ENCODE measurements at places on chromosomes 12 and 14. TPM values are rescaled to one million over a fixed set of nuclear protein-coding genes. Genes with fewer than 3 reads are reported as not detected.
A peak's percentile ranks its signal among the peaks of the same experiment; 100 is the strongest.

Gene CIROP
- not detected for total RNA-seq

Gene ZNF385A
- 11.4 TPM for total RNA-seq

Gene RFX4
- 0.26 TPM for total RNA-seq

Gene DLGAP5
- 1.2 TPM for total RNA-seq

GRCh38 chr14:95233702-95234241 is 76.4 kb upstream of the DICER1 start:
- DNase-seq: no peak

GRCh38 chr12:67991158-67991557 is 1.9 kb downstream of the IFNG-AS1 start:
- no peak for DNase-seq

DNA sequence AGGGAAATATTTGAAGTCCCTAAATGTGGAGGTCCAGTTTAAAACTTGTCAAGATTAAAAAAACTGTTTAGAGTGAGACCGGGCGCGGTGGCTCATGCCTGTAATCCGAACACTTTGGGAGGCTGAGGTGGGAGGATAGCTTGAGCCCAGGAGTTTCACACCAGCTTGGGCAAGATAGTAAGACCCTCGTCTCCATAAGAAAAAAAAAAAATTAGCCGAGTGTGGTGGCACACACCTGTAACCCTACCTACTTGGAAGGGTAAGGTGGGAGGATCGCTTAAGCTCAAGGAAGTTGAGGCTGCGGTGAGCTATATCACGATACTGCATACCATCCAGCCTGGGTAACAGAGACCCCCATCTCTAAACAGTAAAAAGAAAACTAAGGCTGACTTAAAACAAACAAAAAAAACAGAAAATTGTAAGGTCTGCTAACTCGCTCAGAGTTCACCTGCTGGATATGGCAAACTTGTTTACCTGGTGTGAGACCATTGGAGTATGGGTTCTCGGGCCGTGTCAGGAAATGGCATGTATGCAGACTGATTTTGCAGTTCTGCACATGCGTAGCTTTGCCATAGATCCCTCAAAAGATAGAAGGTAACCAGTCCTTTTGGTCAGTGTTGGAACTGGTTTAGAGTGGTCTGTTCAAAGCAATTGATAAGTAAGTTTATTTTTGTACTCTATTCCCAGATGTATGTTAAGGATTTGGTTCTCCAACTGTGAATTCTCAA is 2.1 kb downstream of the RNF10 start:
- no peak for DNase-seq

GRCh38 chr12:119301379-119301778 is 33.1 kb upstream of the CCDC60 start:
- no peak for DNase-seq

- DNase-seq: no peak
Observed at GRCh38 chr12:59066445-59066844, 146.1 kb upstream of the LRIG3 start.

DNA sequence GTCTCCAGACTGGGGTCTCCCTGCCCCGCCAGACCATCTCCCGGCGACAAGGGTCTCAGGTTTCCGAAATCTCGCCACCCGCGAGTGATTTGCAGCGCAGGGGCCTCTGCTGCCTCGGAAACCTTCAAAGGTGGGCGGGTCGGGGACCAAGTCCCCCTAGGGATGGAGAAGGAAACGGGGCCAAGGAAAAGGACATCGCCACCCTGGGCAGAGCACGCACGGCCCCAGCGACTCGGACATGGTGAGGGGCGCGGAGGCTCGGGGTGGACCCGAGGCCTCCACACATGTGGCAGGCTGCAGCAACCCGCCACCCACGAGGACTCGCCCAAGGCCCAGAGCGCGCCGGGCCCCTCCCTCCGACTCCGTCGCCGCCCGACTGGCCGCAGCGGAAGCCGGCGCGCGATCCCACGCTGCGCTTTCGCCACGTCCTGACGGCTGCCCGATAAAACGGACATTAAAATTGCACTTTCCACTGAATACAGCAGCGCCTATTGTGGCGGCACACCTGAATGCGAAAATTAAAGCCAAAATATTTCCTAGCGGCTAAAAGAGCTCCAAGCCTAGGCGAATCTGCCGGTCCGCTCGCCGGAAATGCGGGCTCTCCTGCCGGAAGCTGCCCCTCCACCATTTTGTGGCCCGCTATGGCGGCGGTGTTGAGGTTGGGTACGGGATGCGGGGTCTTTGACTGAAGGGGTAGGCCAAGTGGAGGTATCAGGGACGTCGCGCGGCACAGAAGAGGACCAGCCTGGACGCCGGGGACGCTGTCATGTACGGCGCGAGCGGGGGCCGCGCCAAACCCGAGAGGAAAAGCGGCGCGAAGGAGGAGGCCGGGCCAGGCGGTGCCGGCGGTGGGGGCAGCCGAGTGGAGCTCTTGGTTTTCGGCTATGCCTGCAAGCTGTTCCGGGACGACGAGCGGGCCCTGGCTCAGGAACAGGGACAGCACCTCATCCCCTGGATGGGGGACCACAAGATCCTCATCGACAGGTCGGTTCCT is at the start of gene SFSWAP:
Gene SFSWAP, plus strand, starts transcription at position 627 of the 994 bp plus-strand sequence. Its CDS starts 140 bp downstream, at position 767.
- DNase-seq: peak; percentile 64

GRCh38 chr12:57614948-57615500 is 3.8 kb downstream of the ARHGEF25 start:
- no peak for DNase-seq

DNA sequence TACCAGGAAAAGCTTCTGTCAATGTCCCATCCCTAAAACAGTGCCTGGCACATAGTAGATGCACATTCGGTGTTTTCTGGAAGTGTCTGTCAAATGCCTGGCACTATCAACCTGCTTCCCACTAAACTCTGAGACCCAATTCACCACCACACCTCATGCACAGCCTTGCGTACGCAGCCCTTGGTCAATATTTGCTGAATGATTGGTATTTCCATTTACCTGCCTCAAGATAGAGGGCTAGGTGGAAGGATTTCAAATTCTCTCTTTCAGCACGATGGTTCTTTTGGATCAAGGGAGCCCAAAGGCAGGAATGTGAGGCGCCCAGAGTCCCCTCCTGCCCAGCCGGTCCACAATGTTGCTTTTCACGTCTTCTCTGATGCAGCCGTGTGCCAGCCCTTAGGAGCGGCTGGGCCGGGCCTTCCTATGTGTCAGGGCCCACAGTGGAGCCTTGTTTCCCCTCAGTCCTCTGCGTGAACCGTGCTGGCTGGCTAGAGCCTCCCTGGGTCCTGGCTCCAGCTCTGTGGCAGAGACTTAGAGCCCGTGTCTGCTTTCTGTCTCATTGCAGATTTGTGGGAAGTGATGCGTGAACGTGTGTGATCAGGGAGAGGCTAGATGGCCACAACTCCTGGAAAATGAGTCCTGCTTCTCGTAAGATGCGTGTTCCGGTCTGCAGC is 99.9 kb upstream of the RFLNA start:
- no peak for DNase-seq

- DNase-seq: no peak
Observed at GRCh38 chr14:54700717-54701116, 133.8 kb downstream of the SAMD4A start.

DNA sequence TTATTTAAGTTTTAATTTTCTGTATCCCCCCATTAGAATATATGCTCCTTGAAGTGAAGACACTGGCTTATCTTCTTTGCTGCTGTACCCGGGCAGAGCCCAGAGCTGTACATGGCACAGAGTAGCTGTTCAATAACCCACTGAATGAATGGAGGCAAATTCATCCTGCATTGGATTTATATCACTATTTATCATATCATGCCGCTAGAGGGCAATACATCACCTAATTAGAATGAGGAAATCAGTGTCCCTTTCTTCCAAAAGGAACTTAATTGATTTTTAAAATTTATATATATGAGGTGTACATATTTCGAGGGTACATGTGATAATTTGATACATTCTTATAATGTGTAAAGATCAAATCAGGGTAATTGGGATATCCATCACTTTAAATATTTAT is 89.2 kb upstream of the TMEM260 start:
- DNase-seq: no peak

DNA sequence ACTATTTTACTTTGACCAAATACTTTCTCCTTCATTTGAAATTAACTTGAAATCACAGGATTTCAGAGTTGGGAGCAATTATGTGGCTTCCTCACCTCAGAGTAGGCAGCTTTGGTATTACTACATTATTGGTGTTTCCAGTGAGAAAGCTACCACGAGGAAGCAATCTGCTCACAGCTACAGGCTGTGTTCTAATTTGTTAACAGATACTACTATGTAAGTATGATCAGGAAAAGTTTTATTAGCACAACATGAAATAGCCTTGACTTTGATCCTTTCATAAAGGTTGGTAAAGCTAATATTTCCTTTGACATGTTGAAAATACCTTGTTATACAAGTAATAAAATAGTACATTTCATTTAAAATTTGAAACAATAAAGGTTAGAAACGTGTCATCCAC is 30.6 kb downstream of the TAOK3 start:
- DNase-seq: no peak

DNA sequence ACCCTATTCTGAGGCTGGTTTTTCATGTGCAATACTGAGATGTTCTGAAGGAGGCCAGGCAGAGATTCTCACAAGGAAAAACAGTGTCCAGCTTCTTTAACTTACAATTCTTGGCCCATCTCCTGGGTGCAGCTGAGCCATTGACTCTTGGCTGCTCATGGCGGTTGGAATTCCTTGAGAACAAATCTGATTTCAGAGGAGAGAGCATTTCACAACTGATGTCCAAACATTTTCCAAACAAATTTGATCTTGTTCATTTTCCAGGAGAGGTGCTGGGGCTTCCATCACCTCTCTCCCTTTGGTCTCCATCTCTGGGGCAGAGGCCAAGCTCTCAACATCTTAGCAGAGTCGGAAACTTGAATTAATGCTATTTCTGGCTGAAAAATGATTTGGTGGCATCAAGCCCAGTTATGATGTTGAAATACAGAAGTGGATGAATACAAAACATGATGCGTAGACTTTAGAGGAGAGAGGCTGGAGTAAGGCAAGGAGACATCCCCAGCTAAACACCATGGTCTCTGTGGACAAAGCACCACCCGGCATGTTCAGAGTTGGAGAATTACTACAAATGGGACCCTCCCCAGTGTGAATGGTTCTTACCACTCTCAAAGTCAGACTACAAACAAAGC is 593.0 kb downstream of the VRK1 start:
- DNase-seq: no peak

DNA sequence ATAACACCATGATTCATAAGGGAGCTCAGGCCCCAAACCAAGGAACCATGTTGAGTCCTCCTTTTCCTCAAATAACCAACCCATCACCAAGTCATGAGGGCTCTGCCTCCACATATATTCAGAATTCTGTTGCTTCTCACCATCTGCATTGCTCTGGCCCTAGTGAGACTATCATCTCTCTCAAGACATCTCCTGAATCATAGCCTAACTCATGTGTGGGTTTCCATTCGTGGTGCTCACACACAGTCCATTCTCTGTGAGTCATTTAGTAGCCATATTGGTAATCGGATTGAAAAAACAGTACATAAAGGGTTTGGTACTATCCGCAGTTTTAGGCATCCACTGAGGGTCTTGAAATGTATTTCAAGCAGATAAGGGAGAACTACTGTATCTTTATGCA is 5.1 kb upstream of the SLC38A2 start:
- no peak for DNase-seq

- no peak for DNase-seq
Observed at GRCh38 chr14:99759546-99759925, 33.7 kb upstream of the EML1 start.

GRCh38 chr14:68082698-68083291 is 263.2 kb downstream of the RAD51B start:
- no peak for DNase-seq

All from mucosa of gallbladder (tissue), 1 donor.